ENCODE measurements at places on chromosomes 1 and 21.
A peak's percentile ranks its signal among the peaks of the same experiment; 100 is the strongest.

DNA sequence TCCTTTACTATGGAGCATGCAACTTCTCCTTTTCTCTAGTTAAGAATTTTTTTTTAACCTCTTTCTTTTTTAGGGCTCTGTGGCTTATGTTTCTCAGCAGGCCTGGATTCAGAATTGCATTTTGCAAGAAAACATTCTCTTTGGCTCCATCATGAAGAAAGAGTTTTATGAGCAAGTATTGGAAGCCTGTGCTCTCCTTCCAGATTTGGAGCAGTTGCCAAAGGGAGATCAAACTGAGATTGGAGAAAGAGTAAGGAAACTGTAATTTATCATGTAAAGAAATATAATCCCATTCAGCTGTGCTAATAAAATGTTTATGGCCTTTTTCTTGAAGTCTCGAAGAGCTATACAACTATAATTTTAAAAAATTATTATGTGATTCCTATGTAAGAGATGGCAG, 70.1 kb downstream of the HSPA13 start:
- DNase-seq: no peak

DNA sequence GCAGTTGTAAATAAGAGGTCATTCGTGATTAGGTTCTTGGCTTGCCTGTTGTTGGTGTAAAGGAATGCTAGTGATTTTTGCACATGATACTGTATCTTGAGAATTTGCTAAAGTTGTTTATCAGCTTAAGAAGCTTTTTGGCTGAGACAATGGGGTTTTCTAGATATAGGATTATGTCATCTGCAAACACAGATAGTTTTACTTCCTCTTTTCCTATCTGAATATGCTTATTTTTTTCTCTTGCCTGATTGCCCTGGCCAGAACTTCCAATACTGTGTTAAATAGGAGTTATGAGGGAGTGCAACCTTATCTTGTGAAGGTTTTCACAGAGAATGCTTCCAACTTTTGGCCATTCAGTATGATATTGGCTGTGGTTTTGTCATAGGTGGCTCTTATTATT, 576.1 kb upstream of the RGS18 start:
- no peak for DNase-seq

- DNase-seq: no peak
Observed at GRCh38 chr1:150109586-150109985, 40.1 kb upstream of the PLEKHO1 start.

GRCh38 chr1:56147459-56147858, 431.9 kb downstream of the PLPP3 start:
- DNase-seq: no peak

DNA sequence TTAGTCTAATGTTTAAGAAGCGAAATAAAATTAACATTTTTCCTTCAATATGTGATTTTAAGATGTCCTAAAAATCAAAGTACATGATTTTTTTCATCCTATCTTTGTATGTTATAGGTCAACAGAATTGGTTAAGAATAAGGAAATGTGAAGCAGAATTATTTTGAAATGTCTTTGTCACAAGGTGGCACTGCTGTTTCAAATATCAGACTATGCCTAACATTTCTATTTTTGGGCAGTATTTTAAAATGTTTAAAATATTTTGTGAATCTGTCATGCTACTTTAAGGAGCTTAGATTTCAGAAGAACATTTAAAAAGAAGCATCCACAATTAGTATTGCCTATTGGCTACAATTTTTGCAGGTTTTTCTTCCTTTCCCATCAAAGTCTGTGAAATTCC, 38.7 kb downstream of the AMY1C start:
- peak; percentile 6 for DNase-seq

DNA sequence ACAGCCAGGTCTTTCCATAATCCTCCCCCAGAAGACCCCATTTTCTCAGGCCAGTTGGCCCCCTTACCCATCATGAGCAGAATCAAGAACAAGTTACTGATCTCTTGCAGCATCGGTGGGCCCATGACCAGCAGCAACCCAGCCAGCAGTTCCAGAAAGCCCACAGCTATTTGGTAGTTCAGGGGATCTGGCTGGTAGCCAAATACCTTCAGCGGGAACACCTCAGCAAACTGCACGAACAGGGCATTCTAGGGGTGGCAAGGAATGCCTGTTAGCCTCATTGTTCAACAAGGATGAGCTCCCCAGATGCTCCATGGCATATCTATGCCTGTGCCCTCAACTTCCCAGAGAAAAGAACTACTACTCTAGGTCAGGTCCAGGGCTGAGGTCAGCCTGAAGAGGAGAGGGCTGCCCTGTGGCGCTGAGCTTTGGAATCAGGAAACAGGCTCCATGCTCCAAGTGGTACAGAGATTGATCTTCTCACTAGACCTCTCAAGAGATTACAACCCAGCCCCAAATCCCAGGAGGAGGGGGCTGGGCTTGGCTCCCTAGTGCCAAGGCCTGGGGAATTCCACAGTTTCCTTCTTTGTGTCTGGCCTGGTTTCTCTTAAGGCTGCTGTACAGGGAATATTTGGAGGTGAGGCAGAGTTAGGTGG, 1.3 kb downstream of the TMEM35B start:
- no peak for DNase-seq
